A172 (cell line): ENCODE measurements at places on chromosomes 16 and 17. TPM values are rescaled to one million over a fixed set of nuclear protein-coding genes. Genes with fewer than 3 reads are reported as not detected.

- DNase-seq, result peak; percentile 22
Measured at GRCh38 chr16:88809068-88809675, 2.6 kb downstream of the APRT start.

DNA sequence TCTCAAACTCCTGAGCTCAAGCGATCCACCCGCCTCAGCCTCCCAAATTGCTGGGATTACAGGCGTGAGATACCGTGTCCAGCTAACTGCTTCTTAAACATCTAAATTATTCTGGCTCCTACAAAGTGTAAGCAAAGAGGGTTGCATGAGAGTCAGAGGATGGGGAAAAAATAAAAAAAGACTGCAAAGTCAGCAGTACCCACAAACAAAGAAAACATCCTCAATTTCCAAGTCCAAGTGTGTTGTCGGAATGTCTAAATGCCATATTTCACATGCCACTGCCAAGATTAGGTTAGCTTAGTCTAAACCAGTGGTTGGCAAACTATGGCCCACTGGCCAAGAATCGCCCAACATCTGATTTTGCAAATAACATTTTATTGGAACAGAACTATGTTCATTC, 13.0 kb upstream of the PHLPP2 start:
- DNase-seq, result no peak

GRCh38 chr16:29237971-29238370, 168.5 kb downstream of the NPIPB11 start:
- DNase-seq, result no peak

DNA sequence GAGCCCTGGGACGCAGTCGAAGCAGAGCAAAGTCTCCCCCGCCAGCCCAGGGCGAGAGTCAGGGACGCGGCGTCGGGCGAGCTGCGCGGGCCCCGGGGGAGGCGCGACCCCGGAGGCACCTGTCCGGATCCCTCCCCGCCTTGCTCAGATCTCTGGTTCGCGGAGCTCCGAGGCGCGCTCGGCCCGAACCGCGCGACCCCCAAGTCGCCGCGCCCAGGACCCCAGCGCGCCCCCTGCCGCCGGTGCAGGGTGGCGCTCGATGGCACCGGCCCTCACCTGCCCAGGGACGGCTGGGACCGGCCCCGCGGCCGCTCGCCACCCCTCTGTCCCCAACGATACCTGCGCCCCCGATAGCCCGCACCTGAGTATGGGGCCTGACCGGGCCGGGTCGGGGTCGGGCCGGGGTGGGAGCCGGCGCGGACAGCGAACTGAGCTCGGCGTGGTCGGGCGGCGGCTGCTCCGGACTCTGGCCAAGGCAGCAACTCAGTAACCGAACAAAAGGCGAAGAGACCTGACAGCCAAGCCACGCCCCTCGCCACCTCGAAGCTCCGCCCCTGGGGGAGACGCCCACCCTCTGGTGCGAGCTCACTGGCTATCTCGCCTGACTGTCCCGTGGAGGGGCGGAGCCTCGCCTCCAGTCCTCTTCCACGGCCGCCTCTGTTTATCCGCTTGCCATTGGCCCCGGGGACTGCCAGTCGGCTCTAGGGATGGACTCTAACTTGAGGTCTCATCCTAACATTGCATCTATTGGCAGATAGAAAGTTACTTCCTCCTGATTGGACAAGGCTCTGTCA, at the start of gene JUP:
Gene JUP (minus strand): TSS at position 485 of the 794 bp plus-strand sequence. CDS start 14,857 bp downstream, outside the sequence.
- peak; percentile 100 for DNase-seq

- no peak for DNase-seq
Measured at GRCh38 chr17:61496174-61496956, 44.1 kb downstream of the TBX4 start.

- no peak for DNase-seq
Measured at GRCh38 chr17:43043307-43043706, 18.3 kb downstream of the RND2 start.

The SP6 gene
- 0.19 and 0.46 TPM in 2 replicates for total RNA-seq

The KRTAP2-3 gene
- total RNA-seq, result 0.69 and 1.00 TPM in 2 replicates

The KCNJ18 gene
- total RNA-seq, result not detected in 2 replicates
